ENCODE measurements at places on chromosomes 5 and 9. TPM values are rescaled to one million over a fixed set of nuclear protein-coding genes. Genes with fewer than 3 reads are reported as not detected.

- DNase-seq = no peak
Observed at GRCh38 chr9:30504502-30504905, 1879.9 kb upstream of the ACO1 start.

SLC6A3 gene
- not detected for total RNA-seq

PPP2R2B gene
- not detected for total RNA-seq

GRCh38 chr5:40521925-40522324 is 157.8 kb upstream of the PTGER4 start:
- DNase-seq = peak; percentile 10

DNA sequence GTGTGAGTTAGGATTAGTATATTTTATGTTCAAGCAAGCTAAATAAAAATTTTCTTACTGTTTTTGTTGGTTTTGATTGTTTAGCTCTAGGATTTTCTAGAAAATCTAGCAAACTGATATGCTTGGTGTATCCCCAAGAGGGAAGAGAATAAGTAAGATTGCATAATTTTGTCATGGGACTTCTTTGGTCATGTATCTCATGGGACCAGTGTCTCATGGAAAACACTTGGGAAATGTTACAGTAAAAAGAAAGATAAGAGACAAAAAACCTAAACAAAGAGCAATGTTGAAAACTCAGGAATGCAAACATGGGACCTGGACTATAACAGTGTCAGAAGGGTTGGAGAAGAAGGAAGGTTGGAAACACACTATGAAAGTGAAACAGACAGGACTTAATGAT is 119.4 kb downstream of the TLR4 start:
- no peak for DNase-seq

GRCh38 chr5:178476972-178477754 is 113.0 kb downstream of the COL23A1 start:
- no peak for DNase-seq

C6 gene
- not detected for total RNA-seq

DNA sequence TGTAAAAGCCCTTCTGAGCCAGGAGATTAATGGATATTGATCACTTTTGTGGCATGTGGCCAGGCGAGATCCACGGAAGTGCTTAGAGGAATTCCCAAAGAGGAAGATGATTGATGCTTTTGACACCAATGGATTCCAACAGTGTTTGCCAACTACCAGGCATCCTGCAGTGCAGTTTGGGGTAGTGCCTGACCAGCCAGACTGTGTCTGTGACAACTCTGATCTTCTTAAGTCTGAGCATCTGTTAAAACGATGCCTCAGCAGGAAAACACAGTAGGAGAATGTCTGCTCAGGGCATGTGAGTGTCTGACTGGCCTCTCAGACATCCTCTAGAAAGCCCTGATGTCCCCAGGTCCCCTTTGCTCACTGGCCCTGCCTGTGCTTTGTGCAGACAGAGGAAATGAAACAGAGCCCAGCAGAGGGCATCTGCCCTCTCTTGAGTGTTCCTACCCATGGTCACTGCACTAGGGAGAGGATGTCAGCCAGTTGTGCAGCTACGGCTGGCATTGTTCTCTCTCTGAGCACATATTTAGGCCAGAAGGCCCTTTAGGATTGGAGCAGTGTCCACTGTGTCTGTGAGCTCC is 57.0 kb downstream of the TRPC7 start:
- DNase-seq = no peak

IL33 gene
- total RNA-seq = 11.8 TPM

BARHL1 gene
- total RNA-seq = not detected

HAVCR1 gene
- 1.0 TPM for total RNA-seq

PHF19 gene
- 20.4 TPM for total RNA-seq

- no peak for DNase-seq
Observed at GRCh38 chr9:105344283-105344682, 99.8 kb downstream of the SLC44A1 start.

GRCh38 chr9:16848179-16848578 is 22.3 kb downstream of the BNC2 start:
- no peak for DNase-seq

DNA sequence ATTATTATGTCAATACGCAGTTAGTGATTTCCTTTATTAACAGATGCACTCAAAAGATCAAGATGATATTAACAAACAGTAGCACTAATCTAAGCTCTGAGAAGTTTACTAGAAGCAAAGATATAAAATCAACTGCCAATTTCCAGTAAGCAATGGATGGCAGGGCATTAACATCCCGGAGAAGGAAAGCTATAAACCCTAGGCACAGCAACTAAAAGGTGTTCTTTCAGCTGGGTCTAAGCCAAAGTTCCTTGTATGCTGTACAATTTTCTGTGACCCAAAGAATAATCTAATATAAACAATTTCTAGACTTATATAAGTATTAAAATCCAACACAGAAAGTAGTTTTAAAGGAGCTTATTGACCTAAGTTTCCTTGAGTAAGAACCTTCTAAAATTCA is 39.4 kb downstream of the PJA2 start:
- DNase-seq = no peak

DNA sequence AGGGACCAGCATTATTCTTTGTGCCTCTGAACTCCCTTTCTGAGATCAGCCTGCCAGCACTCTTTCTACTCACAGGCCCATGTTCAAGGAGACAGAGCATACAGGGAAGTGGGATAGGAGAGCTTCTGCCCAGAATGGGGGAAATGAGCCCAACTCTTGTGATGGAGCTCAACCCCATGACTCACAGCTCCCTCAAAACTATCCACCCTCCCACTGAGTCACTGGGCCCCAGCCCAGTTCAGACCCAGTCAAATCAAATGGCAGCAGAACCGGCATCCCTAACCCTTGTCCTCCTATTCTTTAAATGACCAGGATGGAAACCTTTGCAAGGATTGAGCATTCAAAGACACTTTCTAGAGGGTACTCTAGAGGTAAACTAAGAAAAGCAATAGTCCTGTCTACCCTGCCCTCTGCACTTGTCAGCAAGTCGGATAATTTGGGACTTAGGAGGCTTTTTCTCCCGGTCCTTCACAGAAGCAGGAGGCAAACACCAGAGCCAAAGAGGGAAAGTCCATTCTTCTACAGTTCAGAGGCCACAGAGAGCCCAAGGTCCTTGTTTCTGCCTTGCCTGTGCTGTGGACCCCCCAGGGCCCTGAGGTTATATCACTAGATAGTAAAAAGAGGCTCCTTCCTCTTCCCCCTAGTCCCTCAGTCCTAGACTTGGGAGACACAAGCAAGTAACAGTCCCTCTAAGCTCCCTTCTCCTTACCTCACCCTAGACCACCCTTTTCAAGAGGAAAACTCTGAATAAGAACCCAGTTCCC is 3.2 kb downstream of the ATOSB start:
- DNase-seq = peak; percentile 35
